H4 (cell line): ENCODE measurements at places on chromosomes 1 and 21. TPM values are rescaled to one million over a fixed set of nuclear protein-coding genes. Genes with fewer than 3 reads are reported as not detected.

DNA sequence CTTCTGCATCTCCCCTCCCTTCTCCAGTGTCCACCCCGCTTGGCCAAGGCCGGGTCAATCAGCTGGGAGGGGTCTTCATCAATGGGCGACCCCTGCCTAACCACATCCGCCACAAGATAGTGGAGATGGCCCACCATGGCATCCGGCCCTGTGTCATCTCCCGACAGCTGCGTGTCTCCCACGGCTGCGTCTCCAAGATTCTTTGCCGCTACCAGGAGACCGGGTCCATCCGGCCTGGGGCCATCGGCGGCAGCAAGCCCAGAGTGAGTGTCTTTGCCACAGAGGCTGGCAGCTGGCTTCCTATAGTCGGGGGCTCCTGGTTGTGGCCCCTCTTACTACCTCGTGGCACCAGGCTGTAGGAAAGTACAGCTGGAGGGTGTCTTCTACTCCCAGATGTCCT is 3.6 kb downstream of the PAX7 start:
- DNase-seq = no peak

DNA sequence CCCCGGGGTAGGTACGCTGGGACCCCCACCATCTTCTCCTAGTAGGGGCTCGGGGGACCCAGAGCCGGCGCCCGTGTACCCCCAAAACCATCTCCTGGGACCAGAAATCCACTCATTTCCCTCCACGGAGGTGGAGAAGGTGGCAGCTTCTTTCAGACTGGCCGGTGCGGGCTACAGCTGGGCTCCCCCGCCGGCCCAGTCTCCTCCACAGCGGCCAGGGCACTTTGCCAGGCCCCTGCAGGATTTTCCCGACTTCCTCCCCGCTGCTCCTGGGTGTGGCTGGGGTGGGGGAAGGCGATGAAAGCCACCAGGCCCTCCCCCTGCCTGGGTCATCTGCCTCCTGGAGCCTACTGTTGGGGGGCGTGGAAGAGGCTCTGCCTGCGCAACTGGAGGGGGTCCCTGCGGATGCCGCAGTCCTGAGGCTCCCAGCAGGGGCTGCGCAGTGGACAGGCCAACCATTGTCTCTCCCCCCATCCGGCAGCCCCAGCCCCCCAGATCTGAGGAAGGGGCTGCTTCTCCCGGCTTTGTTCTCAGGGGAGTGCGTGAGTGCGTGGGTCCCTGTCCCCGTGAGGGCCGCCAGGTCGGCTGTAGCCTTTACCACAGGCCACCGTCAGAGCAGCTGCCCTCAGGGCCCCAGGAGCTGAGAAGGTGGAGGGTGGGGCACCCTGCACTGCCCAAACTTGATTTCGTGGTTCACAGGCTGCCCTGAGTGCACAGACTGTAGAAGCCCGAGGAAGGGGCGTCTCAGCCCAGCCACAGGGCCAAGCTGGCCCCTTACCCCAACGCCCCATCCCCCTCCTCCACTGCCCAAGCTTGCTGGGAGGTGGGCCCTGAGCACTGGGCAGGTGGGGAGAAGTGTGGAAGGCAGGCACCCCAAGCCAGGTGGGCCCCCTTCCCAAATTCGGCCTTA is 1.3 kb downstream of the AGRN start:
- peak; percentile 79 for DNase-seq

- DNase-seq = no peak
These were observed 124.7 kb downstream of the MATN1 start for GRCh38 chr1:30598571-30599114.

GRCh38 chr1:81920245-81920740 is 119.6 kb downstream of the ADGRL2 start:
- peak; percentile 2 for DNase-seq

DNA sequence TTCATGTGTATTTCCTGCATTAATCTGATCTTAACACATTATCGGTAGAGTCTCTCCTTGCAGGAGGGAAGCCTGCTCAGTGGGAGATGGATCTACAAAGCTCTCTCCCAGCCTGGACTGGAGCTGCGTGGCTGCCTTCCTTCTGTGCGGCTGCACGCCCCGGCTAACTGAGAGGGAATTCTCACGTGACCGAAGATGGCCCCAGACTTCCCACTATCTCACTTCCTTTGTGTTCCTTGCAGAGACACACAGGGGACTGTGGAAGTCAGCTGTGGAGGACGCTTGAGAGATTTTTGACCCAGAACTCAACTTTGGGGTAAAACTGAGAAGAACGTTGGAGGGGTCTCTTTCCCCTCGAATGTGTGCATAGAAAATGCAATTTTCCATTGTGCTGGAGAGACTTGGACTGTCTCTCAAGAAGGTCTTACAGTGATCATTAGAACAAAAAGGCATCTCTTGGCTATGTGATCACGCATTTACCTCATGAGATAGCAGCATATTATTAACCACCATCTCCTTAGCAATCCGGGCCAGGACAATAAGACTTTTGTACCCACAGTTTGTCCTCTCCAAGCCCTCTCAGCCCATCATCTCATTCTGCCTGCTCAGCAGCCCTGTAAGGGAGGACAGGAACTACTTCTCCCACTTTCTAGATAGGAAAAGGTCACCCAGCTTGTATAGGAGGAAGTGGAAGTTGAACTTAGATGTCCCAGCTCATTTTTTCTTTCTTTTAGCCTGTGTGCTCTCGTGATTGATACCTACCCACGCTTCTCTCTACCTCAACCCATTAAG is 49.3 kb upstream of the TARBP1 start:
- DNase-seq = no peak

DNA sequence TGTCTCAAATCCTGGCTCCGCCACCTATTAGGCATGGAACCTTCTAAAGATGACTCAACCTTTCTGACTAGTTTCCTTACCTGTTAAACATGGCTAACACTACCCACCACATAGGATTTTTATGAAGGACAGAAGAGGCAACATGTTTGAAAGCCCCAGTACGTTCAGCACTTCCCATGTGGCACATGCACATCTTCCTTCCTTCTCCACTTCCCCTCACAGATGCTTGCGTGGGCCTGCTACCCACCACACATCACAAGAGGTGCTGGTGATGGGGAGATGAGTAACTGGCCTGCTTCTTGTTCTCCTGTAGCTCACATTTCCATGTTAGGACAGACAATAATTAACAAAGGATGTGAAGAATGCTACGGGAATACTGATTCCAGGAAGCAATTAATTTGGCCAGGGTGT is 7.1 kb downstream of the ZBTB21 start:
- DNase-seq = no peak

- DNase-seq = peak; percentile 35
These were observed 481.7 kb upstream of the NR5A2 start for GRCh38 chr1:199545780-199546179.

- DNase-seq = peak; percentile 71
These were observed 14.8 kb downstream of the BCAR3 start for GRCh38 chr1:93666613-93667384.

The AVPR1B gene
- not detected in 2 replicates for total RNA-seq

The CD53 gene
- total RNA-seq = 0.08 and 0.35 TPM in 2 replicates
